ENCODE measurements at places on chromosomes 3 and 15.

- DNase-seq = no peak
These were observed 24.4 kb upstream of the CPOX start for GRCh38 chr3:98617841-98618240.

DNA sequence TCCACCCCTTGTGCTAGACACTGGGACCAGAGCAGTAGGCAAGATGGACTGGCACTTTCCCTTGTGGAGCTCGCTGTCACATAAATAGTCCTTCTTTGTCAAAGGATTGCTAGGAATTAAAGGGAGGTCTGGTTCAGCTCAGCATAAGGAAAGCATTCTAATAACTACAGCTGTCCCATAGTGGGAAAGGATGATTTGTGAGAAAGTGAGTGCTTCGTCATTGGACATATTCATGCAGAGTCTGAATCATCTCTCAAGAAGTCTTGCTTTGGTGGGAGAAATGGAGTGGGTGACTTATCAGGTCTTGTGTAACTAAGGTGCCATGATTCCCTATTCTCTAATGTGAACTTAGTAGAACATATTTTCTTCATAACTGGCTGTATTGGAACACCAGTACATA lies 14.7 kb downstream of the PPARG start:
- DNase-seq = no peak

- no peak for DNase-seq
These were observed 885.3 kb downstream of the SI start for GRCh38 chr3:164192974-164193373.

DNA sequence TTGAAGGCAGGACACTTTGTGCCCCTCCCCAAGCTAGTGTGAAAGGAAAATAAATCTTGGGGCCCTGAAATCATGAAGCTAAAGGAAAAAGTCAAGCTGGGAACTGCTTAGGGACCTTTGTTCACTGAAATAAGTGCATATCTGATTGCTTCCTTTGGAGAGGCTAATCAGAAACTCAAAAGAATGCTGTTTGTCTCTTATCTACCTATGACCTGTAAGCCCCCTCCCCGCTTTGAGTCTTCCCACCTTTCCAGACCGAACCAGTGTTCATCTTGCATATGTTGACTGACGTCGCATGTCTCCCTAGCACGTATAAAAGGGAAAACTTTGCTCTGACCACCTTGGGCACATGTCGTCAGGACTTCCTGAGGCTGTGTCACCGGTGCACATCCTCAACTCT lies 53.1 kb downstream of the SLC30A4 start:
- no peak for DNase-seq

DNA sequence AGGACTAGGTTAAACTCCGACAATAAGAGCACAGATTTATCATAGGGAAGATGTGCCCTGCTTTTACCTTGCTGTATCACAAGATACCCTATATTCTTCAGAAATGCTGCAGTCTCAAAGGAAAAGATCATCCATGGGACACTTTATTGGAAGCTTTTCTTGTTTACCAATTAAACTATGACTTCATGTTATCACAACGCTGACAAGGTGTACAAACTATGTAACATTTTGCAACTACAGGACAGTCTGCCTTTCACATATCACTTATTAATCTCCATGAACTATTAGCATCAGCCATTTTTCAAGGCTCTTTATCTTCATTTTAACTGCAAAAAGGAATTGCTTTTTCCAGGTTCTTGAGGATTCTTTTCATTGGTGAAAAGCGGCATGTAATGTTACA lies 34.0 kb downstream of the CBLB start:
- no peak for DNase-seq

DNA sequence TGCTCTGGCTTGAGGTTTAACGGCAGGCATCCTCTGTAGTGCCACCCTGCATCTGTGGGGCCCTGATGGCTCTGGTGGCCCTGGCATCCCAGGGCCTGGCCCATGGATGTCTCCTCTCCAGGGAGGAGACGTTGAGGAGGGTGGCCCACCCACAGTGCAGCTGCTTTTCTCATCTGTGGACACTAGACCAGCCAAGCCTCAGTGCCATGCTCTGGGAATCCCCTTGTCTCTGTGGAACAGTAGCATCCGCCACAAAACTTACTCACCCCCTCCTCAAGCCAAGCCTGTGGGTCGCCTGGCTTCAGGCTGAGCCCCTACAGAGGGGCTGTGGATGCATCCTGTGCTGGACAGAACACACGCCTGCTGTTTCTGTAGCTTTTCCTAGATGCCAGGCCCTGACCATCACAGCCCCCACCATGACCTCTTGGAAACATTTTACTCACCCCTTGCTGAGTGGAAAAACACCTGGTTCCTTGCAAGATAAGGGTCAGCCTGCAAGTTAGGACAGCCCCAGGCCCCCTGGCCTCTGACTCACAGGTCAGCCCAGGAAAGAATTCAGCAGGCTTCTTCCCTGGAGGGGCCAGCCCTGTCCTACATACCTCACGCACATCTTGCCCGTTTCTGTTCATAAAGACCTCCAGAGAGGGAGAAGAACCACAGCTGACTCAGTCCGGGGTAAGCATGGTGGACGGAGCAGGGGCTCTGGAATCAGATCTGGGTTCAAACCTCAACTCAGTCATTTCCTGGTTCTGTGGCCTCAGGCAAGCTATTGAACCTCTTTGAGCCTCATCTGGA lies 19.0 kb downstream of the PAK6 start:
- DNase-seq = no peak

DNA sequence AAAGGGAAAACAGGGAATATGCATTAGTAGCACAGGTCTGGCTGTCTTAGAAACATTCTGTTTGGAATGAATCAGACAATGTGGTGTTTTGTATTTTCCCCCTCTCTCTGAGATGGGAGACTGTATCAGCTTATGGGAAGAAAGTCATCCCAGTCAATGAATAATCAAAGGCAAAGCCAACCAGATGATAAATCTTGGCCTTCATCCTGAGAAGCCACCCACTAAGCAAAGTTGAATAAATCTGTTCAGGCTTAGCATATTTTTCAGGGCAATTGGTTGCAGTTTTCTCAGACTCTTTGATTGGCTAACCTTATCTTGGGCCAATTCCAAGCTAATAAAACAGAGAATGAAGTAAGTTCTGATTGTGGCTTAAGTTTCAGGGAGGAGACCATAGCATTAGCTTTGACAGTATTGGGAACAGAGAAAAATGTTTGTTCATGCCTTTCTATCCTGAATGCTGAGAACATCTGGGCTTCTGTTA lies 63.6 kb upstream of the ARL8B start:
- no peak for DNase-seq

DNA sequence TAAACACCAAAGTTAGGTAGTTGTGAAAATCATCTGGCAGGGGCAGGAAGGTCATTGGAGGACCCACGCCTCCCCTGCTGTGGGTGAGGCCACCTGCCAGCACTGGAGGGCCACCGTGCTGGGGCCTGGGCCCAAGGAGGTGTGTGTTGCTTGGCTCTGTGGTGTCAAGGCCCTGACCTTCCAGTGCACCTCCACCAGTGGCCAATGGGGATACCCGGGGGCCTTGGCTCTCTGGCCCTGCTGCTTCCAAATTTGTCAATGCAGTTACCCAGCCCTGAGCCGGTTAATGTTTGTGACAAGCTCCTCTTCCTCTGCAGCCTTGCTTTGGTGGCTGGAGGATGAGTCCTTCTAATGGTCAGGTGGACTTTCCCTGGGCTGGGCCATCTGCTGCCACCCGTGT lies 150.2 kb downstream of the KLF13 start:
- no peak for DNase-seq

DNA sequence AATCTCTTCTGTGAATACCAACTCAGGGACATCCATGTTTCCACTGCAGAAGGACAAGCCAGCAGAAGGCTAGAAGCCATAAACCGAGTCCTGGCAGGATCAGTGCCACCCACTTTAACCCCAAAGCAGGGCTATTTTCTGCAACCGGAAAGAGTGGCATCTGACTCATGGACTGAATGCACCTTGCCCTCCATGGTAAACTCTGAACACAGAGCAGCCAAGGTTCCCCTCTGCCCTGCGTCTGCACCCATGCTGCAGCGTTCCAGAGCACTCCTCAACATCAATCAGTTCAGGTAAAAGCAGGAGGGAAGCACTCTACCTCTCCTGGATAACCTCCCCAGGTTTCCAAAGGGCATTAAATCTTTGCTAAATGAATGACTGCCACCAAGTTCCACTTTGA lies 801 bp upstream of the NGRN start:
- no peak for DNase-seq

DNA sequence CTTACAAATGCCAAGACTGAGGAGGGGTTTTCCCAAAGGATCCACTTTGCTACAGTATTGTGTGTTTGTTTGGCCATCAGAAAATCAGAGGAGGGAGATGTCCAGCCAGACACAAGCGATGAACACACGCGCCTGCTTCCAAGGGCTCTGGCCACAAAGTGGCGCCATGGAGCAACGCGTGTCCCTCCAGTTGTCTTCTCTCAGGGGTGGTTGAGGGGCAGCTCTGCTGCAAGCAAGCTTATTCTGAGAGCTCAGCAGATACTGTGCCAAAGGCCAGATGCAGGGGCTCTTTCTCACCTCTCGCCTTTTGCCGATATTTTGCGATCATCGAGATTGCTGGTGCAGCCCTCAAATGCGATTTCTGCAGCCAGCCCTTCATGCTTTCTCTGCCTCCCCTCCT lies 88.9 kb upstream of the OSBPL11 start:
- no peak for DNase-seq

DNA sequence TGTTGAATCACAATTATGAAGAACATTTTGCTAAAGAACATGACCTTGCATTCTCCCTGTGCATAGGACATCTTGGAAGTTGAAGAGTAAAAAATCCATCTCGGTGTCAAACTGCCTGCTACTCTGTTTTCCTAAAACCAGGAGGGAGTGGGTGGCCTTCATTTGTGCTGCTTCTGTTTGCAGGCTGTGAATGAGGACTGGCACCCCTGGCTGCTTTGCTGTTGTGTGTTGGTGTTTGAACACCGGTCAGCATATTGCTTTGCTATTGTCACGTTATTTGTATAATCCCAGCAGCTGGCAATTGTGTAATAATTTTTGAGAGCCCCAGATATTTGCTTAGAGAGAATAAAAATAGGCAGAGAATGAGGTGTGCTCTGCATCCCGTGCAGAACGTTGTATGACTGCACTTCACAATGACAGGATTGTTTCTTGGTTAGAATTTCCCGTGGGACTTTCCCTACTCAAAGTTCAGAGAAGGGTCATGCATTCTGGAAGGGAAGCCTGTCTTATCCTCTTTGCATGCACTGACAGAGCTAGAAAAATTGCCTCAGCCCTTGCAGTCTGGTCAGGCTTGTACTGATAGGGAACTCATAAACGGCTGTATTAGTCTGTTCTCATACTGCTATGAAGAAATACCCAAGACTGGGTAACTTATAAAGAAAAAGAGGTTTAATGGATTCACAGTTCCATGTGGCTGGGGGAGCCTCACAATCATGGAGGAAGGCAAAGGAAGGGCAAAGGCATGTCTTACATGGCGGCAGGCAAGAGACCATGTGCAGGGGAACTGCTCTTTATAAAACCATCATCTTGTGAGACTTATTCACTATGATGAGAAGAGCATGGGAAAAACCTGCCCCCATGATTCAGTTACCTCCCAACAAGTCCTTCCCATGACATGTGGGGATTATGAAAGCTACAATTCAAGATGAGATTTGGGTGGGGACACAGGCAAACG lies 16.3 kb downstream of the SV2B start:
- no peak for DNase-seq

DNA sequence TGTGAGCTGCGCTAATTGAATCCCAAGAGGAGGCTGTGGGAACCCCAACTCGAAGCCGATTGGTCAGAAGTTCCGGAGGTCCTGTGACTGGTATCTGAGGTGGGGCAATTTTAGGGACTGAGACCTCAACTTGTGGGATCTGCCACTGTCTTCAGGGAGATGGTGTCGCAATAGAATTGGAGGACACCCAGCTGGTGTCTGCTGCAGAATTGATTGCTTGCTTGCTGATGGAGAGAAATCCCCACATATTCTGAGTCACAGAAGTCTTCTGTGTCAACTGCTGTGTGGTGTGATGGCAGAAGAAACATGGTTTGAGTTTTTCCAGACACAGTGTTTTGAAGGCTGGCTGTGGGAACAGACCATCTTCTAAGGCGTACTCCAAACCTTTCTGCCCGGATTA lies 99.7 kb upstream of the PLXNA1 start:
- DNase-seq = no peak

DNA sequence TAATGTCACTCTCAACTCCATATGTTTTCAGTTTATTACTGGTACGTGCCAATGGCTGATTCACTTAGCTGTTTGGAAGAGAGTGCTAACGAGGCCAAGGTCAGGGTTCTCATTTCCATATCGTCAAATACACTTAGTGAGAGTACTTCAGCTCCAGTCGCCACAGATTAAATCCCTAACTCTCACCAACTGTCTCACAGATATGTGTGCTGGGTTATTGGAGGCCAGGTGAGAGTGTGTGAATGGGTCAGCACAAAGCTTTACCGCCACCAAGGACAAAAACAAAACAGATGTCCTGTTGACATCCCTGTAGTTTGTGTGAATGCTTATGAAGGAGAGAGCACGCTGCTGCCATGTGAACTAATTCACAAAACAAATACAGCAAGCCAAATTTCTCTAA lies 133.5 kb upstream of the TBL1XR1 start:
- no peak for DNase-seq

- DNase-seq = no peak
These were observed 537.5 kb upstream of the CCDC54 start for GRCh38 chr3:106839576-106840280.

GRCh38 chr3:149605902-149606301 lies 51.9 kb downstream of the WWTR1 start:
- no peak for DNase-seq

DNA sequence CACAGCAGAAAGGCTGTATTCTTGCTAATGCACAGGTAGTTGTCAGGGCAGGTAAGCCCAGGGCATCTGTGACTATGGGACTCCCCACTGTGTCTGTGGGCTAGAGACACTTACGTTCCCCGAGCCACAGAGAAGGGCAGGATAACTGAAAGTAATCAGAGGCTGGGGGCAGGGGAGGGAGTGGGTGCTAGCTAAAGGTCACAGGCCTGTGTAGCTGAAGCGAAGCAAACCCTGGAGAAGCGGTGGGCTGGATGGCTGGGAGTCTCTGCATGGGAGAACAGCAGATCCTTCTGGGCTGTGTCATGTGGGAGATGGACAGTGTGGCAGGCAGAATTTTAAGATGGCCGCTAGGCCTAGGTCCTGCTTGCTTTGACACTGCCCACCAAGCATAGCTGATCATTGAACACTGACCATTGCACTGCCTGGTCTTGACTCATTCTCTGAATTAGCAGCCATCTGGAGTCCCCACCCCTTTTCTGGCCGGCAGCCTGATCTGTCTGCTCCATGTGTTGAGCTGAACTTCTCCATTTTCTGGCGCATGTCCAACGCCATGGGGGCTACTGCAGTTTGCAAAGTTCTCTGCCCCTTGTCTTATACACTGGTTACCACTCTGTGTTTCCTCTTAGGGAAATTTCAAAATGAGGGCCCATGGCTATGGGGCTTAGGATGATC lies 110.0 kb downstream of the DGKG start:
- no peak for DNase-seq

DNA sequence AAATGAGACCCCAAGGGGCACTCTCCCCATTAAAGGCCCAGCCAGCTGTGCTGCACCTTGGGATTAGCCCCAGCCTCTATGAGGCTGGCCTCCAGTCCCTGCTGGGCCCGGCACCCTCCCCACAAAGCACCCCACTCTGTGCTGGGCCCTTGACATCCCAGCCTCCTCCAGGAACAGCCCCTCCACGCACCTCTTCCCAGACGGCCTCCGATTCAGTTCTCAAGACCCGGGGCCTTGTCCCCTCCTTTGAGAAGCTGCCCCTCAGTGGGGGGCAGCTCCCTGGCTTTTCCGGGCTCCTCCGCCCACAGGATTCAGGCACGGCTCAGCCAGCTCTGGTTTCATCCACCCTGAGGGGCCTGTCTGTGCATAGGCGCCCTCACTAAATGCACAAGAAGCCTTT lies 144.1 kb downstream of the LRRK1 start:
- DNase-seq = no peak

Measured in NCI-H1436 treated with DMSO at 0.1 percent for 48 hours (cell line).